ENCODE measurements at places on chromosomes 6 and 20. TPM values are rescaled to one million over a fixed set of nuclear protein-coding genes. Genes with fewer than 3 reads are reported as not detected.

DNA sequence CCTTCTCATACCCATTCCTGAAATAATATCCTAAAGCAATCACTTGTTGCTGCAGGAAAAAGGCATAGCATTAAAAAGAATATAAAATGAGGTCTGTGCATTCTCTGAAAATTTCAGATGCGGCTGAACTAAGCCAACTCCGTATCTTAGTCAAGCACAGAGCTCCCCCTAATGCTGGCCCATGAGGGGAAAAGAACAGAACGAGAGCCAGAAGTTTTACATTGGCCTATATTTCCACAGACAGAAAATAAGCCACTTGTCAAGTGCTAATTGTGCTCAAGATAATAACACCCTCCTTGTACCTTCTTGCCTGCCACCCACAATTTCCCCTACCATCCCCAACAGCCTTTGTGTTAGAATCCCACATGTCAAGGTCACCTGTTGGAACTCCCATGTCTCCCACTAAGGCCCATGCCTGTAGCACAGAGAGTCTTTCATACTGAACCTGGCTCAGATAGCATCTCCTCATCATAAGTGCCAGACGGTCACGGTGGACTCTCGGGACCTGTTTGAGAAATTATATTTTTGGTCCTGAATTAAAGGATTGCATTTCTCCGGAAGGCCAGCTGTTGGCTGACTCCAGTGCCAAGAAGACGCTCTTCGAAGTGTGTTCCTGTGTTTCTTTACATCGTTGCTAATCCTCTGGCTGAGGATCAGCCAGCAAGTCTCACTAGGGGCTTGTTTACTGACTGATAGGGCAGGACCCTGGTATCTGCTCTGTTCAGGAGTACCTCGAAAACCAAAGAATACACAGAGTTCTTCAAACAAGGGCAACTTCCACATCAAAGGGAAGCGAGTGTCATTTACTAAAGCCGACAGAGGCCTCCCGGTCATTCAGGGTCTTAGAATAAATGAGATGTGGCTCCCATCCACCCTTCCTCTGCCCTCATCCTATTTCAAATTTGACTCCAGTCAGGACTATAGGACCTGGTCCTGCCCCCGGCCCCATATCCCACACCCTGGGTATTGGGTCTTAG lies 183.4 kb upstream of the FBXL4 start:
- DNase-seq, result no peak

Gene UBE2C
- 0.96 TPM for total RNA-seq

DNA sequence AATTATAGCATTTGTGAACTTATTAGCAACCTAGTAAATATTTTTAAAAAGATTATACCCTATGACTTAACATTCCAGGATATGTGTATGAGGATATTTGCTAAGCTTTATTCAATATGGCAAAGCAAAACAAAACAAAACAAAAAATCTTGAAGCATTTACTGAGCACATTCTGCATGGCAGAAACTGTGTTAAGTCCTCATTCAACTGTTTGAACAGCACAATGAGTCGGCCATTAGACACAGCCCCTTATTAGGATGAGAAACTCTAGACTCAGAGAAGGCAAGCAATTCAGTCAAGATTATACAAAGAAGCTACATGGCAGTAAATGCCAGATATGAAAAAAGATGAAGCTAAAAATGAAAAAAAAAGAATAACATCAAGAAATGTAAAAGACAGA lies 70.1 kb upstream of the IYD start:
- no peak for DNase-seq

Gene COL21A1
- 0.43 TPM for total RNA-seq

- no peak for DNase-seq
These were observed 82.6 kb downstream of the ASXL1 start for GRCh38 chr20:32440758-32441078.

DNA sequence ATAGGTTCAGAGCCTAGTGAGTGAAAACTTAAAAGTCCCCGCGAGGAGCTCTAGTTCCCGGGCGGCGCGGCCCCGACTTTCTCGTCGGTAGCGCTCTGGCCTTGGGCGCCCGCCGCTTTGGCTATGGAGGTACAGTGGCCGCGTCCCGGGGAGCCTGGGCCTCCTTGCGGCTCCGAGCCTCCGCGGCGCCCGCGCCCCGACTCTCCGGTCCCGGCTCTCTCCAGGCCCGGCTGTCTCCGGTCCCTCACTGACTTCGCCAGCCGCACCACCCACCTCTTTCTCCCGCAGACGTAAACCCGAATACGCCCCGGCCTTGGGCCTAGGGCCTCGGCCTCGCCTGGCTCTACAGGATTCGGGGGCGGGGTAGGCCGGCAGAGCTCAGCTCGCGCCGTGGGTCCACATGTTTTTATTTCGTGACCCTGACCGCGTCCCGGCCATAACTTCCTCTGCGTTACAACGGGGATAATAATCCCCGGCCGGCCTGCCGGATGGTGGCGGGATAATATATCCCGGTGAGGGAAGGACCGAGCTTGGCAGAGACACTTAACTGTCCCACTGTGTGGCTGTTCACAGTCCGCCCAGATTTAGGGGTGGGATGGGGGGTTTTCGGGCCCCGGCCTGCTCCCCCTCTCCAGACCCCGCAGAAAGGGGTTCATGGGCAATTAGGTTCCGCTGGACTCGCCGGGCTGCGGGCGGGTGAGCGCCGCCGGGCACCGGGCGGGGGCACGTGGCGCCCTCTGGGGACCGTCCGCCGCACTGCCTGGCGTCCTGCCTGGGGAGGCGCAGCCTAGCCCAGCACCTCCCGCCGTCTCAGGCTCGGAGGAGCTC lies 10.0 kb upstream of the TBX18 start:
- DNase-seq, result peak; percentile 82
